GM18507 (cell line): ENCODE measurements at places on chromosomes 7 and 10.

GRCh38 chr7:80453699-80454340, 58.0 kb downstream of the GNAT3 start:
- no peak for DNase-seq

GRCh38 chr10:114885443-114885842, 52.6 kb upstream of the TRUB1 start:
- DNase-seq = no peak

- DNase-seq = no peak
Measured at GRCh38 chr7:129146237-129146979, 1.9 kb downstream of the TSPAN33 start.

- no peak for DNase-seq
Measured at GRCh38 chr7:83934118-83934734, 260.4 kb downstream of the SEMA3A start.

DNA sequence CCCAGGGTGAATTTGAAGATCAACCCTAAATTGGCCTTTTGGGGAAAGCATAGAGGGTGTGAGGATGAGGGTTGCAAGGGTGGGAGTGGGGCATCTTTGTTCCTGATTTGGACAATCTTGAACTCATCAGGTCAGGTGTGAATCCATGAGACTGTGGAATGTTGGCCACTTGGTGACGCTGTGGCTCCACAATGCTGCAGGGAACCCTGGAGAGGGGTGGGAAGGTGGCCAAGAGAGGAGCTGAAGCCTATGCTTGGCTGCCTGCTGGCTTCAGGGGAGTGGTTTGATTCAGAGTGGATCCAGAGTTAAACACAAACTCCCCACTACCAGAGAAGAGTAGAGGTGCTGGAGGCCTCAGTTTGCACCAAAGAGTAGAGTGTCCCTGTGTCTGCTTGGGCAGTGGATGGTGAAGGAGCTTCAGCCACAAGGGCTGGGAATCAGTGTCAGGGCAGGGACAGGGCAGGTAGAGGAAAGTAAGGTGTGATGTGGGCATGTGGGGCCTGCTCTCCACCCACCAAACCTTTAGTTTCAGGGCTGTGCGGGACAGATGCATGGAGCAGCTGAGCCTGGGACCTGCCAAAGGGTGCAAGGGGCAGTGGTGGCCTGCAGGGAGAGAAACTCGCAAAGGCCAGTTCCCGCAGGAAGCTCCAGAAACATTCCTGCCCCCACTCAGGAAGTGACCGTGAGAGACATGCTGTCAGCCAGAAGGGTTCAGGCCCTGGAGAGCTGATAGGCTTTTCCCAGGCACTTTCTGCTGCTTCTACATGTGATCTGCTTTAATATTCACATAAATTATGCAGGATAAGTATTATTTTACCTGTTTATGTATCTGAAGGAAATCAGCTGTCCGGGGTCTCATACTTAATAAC, 81.0 kb upstream of the PRSS58 start:
- DNase-seq = no peak
